T-cell (primary cell): ENCODE measurements at places on chromosomes 11 and 22. TPM values are rescaled to one million over a fixed set of nuclear protein-coding genes. Genes with fewer than 3 reads are reported as not detected.

- DNase-seq, result no peak
- peaks cover 18% of the 10 kb centered on the region for H3K4me1 ChIP-seq
- peaks cover 4% of the 10 kb centered on the region for H3K36me3 ChIP-seq
- H3K27ac ChIP-seq, result peak overlapping the region; percentile 27
Measured at GRCh38 chr11:36509201-36509639, 852 bp downstream of the TRAF6 start.

GRCh38 chr22:39184586-39185577 is 32.4 kb upstream of the CBX7 start:
- H3K36me3 ChIP-seq, result no peaks in the 10 kb centered on the region
- no peak for DNase-seq
- peaks cover 9% of the 10 kb centered on the region for H3K27me3 ChIP-seq
- no peak overlapping the region for H3K4me3 ChIP-seq
- H3K4me1 ChIP-seq, result no peaks in the 10 kb centered on the region
- no peak overlapping the region for H3K27ac ChIP-seq

KRTAP5-10 gene
- total RNA-seq, result not detected

GRCh38 chr11:42049650-42050049 is 590.2 kb upstream of the LRRC4C start:
- H3K36me3 ChIP-seq, result no peaks in the 10 kb centered on the region
- no peaks in the 10 kb centered on the region for H3K27me3 ChIP-seq
- no peak overlapping the region for H3K27ac ChIP-seq

GRCh38 chr11:42625757-42626665 is 685.8 kb upstream of the API5 start:
- H3K27me3 ChIP-seq, result no peaks in the 10 kb centered on the region
- H3K4me1 ChIP-seq, result no peaks in the 10 kb centered on the region
- no peaks in the 10 kb centered on the region for H3K36me3 ChIP-seq
- no peak overlapping the region for H3K27ac ChIP-seq
- no peak overlapping the region for H3K4me3 ChIP-seq
- DNase-seq, result no peak

- H3K36me3 ChIP-seq, result no peaks in the 10 kb centered on the region
- H3K4me3 ChIP-seq, result no peak overlapping the region
- no peaks in the 10 kb centered on the region for H3K4me1 ChIP-seq
- H3K27me3 ChIP-seq, result no peaks in the 10 kb centered on the region
- H3K27ac ChIP-seq, result no peak overlapping the region
Measured at GRCh38 chr11:106418791-106419190, 341.3 kb downstream of the AASDHPPT start.

DNA sequence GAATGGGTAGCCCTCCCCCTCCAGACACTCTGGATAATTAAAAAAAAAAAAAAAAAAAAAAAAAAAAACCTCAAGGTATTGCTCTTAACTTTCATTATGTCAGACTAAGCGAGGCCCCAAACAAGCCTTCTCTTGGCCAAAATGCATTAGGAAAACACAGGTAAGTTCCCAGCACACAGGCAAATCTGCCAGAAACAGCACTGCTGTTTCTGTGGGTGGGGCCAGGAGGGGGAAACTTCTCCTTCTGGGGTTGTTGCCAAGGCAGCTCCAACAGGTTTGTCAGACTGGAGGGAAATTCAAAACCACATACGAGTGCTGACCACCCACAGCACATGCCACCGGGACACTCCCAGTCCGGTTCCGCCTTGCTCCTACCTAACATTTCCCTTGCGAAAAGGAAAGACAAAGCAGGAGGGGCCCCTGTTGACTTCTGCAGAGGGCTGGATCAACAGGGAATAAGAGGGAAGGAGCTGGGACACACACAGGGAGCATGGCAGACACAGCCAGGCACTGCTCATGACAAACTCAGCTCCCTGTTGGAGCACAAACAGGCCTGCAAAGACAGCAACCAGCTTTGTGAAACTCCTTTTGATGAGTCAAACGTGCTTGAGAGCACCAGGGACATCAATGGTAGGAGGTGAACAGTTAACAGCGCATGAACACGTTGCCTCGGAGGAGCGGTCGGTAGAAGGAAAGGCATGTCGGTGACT is 55.0 kb downstream of the MYH9 start:
- peaks cover 100% of the 10 kb centered on the region for H3K4me1 ChIP-seq
- peak overlapping the region; percentile 88 for H3K27ac ChIP-seq
- peak; percentile 49 for DNase-seq
- peaks cover 81% of the 10 kb centered on the region for H3K36me3 ChIP-seq
- H3K4me3 ChIP-seq, result peak overlapping the region; percentile 28

GRCh38 chr11:64629796-64630562 is 39.0 kb downstream of the SLC22A12 start:
- no peak for DNase-seq
- no peaks in the 10 kb centered on the region for H3K36me3 ChIP-seq
- H3K27ac ChIP-seq, result no peak overlapping the region
- H3K4me1 ChIP-seq, result peaks cover 18% of the 10 kb centered on the region

PNPLA3 gene
- 0.26 TPM for total RNA-seq

DNA sequence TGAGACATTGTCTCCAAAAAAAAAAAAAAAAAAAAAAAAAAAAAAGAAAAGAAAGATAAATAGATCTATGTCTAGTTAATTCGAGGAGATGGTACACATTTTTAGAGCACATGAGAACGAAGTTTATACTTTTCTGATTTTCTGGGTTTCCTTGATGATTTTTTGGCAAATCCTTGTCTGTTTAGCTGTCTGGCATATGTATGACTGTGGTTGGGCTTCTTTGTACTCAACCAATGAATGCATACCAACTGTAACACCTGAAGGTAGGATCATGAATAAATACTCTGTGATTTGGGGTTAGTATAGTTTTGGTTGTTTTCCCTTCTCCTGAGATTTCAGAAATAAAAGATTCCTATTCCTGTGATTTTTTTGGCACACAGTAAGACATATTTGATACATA is 63.1 kb downstream of the ARHGEF12 start:
- no peaks in the 10 kb centered on the region for H3K4me1 ChIP-seq
- H3K36me3 ChIP-seq, result no peaks in the 10 kb centered on the region
- no peak overlapping the region for H3K27ac ChIP-seq
- no peak overlapping the region for H3K4me3 ChIP-seq
- no peaks in the 10 kb centered on the region for H3K27me3 ChIP-seq
- no peak for DNase-seq

DNA sequence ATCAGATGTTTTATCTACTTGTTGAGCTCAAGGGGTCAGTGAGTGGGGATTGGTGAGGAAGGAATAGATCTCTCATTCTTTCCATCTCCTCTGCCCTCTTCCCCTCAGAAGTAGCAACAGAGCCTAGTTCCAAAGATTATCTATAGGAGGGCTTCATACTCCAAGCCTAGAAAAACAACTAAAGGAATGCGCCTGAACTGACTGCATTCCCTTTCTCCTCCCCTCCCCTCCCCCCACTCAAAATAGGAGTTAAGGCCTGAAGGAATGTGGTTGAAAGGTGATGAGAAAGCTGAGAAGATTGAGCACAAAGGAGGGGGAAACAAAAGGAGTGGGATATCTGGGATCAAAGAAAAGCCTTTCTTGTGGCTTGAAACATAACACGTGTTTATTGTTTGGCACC is 10.5 kb downstream of the EMSY start:
- no peaks in the 10 kb centered on the region for H3K27me3 ChIP-seq
- DNase-seq, result no peak
- no peak overlapping the region for H3K27ac ChIP-seq
- no peaks in the 10 kb centered on the region for H3K36me3 ChIP-seq
- H3K4me1 ChIP-seq, result no peaks in the 10 kb centered on the region

DNA sequence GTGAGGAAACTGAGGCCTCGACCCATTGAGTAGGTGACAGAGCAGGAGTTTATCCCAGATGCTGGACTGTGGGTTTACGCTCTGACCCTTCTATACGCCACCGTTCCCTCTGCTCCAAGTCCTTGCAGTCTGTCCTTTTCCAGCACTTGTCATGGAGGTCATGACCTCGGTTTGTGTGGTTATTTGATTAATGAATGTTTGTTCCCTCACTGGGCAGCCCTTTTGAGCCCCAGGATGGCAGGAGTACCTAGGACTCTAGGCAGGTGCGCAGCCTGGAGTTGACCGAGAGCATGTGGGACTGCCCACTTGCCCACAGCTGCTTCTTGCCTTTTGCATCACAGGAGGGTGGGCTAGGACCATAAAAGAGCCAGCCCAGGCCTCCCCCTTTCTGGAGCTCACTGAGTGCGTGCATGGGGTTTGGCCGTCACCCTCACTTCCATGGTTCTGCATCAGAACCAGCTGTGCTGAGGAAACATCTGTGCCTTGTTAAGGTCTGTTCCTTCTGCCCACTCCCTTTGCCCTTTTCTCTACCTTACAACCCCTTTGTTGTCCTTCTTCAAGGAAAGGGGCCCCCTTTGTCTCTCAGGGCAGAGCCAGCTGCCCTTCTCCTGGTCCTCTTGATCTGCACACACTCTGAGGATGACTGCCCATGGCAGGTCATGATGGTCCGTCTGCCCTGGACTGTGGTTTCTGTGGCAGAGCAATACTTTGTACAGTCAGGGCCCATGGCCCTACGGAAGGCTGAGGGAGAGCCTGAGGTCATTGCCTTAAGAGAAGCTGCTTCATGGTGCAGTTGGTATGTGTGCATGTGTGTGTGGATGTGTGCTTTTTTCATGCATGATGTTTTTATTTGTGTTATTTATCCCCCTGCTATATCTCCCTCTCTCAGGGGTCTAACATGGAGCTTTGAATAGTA is 38.2 kb downstream of the BMAL1 start:
- peaks cover 13% of the 10 kb centered on the region for H3K36me3 ChIP-seq
- no peaks in the 10 kb centered on the region for H3K27me3 ChIP-seq

DNA sequence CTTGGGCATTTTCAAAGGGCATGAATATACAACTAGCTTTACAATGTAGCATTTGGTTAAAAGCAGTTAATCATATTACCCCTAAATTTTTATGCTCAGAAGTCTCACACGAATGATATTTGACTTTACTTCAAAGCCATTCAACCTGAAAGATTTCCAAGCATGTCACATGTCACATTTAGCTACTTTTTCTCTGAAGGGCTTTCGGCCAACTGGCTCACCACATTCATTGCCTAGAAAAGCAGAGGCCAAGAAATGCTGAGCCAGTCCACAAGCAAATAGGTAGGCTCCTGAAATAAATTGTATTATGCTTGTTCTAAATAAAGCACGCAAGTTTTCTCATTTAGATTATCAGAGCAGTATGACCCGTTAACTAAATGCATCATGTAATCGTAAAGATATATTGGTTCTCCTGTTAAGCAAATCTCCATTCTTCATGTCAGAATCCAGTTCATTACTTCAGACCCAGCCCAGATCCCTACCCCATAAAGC is 30.6 kb downstream of the PAX6 start:
- no peak for DNase-seq
- no peak overlapping the region for H3K27ac ChIP-seq
- H3K4me1 ChIP-seq, result no peaks in the 10 kb centered on the region
- no peak overlapping the region for H3K4me3 ChIP-seq
- H3K27me3 ChIP-seq, result no peaks in the 10 kb centered on the region

FJX1 gene
- total RNA-seq, result not detected

DNA sequence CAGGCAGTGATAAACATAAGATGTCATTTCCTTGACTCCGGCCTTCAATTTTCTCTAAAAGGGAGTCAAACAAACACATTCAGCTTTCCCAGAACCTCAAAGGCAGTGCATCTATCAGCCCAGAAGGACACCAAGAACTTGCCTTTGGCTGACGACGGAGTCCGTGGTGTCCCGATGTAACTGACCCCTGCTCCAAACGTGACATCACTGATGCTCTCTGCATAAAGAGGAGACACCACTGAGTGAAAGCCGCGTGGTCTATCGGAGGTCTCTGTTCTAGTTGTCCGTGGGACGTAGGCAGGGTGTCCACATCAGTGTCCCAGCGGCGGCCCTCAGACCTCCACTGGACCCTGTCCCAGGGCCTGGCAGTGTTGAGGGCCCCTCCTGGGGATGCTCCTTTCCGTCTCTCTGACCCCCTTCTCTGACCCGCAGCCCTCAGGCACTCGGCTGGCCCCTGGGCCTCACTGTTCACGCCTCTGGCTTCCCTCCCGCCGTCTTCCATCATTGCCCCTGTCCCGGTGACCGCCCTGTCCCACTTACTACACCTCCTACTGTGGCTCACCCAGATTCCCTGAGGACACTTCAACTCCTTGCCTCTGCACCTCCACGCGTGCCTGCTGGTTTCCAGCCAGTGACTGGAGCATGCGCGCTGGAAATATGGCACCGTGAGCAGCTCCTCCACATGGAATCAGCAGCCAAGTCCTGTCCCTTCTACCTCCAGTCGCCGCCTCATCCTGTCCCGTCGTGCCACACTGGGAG is 70.4 kb downstream of the NCAPD3 start:
- H3K4me1 ChIP-seq, result no peaks in the 10 kb centered on the region
- no peak overlapping the region for H3K4me3 ChIP-seq
- H3K27ac ChIP-seq, result no peak overlapping the region
- peaks cover 63% of the 10 kb centered on the region for H3K36me3 ChIP-seq
- no peak for DNase-seq
